ENCODE measurements at places on chromosomes 2 and 18.

DNA sequence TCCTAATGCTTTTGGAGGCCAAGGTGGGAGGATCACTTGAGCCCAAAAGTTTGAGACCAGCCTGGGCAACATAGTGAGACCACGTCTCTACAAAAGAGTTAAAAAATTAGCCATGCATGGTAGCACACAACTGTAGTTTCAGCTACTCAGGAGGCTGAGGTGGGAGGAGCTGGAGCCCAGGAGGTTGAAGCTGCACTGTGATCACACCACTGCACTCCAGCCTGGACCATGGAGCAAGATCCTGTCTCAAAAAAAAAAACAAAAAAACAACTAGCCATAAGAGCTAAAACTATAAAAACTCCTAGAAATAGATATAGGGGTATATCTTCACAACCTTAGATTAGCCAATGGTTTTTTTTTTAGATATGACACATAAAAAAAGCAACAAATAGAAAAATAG is 16.9 kb upstream of the COL6A3 start:
- no peak for DNase-seq

- DNase-seq = no peak
Observed at GRCh38 chr2:226017107-226017506, 617.6 kb downstream of the NYAP2 start.

GRCh38 chr2:180577567-180577966 is 402.8 kb upstream of the UBE2E3 start:
- DNase-seq = no peak

- no peak for DNase-seq
Observed at GRCh38 chr2:86617738-86618137, 5.9 kb downstream of the RNF103 start.

GRCh38 chr2:99806758-99807157 is 316.9 kb upstream of the REV1 start:
- no peak for DNase-seq

DNA sequence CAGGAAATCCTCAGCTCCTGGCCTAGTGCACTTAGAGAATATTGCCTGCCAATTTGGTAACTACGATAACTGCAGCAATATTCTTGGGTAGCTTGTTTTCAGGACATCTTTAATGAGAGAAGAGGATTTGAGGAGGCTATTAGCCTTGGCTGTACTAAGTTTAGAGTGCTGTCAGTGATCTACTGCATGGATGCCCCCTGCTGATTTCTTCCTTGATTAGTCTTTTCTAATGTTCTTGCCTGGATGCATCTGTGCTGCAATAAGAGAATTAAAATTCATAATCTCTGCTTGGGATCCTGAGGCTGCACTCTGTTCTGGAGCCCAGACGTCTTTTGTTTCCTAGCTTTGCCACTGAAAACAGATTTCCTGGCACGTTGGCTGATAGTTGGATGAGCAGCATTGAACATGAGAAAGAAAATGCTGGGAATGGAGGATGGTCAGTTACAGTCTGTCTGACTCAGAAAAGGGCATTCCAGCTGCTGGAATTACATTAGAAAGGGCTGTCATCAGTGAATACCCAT is 115.4 kb downstream of the CCDC85A start:
- DNase-seq = no peak

DNA sequence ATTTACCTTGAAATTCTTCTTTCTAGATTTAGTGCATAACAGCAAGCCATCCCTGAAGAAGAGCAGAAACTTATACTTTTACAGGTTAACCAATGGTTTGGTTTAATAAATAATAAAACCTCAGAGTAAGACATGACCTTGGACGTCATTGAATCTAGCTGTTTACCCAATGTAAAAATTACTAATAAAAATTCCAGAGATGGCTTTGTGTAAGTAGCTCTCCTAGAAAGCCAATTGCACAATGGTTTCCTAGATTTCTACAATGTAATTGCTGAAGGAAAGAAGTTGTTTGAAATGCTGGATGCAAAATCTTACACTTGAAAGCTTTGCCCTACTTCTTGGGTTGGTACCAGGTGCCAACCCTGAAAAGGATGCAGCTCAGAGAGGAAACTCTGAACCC is 1.5 kb downstream of the XDH start:
- no peak for DNase-seq

- no peak for DNase-seq
Observed at GRCh38 chr2:43946685-43947084, 49.1 kb downstream of the LRPPRC start.

DNA sequence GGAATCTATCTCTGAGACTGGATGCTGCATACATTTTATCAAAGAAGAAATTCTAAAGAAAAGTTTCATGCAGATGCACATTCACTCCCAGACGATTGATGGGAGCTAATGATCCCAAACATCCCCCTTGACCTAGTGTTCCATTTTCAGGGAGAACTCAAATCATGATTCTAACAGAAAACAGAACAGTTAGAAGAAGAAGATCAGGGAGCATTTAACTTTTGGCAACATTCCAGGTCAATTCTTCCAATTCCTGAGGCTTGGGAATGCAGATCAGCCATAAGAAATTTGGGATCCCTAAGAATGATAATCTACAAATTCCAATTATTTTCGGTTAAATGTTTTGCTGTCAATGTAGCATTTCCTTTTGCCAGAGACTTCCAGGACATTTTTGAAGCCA is 96.6 kb downstream of the CPO start:
- no peak for DNase-seq

DNA sequence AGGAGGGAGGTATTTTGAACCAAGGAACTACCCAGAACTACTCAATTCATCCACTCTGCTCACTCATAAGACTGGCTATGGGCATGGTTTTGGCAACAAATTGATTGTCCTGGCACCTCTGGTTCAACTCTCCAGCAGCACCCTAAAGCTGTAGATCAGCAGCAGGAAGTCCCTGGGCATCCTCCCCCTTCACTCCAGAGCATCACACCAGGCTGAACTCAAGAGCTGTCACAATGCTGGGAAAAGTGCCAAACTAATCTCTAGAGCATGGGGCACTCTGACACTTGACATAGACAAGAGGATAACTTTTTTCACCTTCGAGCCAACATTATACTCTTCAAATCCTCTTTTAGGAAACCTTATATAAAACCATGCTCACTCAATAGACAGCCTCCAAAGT is 154.1 kb upstream of the RBBP8 start:
- no peak for DNase-seq

GRCh38 chr2:126655500-126656430 is at the start of gene GYPC:
GYPC (plus strand) TSS chr2:126656158; CDS start chr2:126656264, 106 bp downstream.
- DNase-seq = peak; percentile 38

- DNase-seq = no peak
Observed at GRCh38 chr2:219527076-219527394, 12.8 kb downstream of the ASIC4 start.

- DNase-seq = no peak
Observed at GRCh38 chr18:63440219-63440618, 17.9 kb upstream of the VPS4B start.

- no peak for DNase-seq
Observed at GRCh38 chr2:2868085-2868484, 509.5 kb downstream of the EIPR1 start.
